ENCODE measurements at places on chromosomes 6 and 20.

- DNase-seq = peak; percentile 83
These were observed 681.0 kb upstream of the GJE1 start for GRCh38 chr6:141451511-141452353.

- DNase-seq = no peak
These were observed 352.6 kb downstream of the THBS2 start for GRCh38 chr6:168901076-168901475.

- DNase-seq = no peak
These were observed 7.1 kb upstream of the MYT1 start for GRCh38 chr20:64156886-64157875.

- DNase-seq = no peak
These were observed 22.6 kb downstream of the ASXL1 start for GRCh38 chr20:32380745-32381144.
